ENCODE measurements at places on chromosomes 4 and X.

DNA sequence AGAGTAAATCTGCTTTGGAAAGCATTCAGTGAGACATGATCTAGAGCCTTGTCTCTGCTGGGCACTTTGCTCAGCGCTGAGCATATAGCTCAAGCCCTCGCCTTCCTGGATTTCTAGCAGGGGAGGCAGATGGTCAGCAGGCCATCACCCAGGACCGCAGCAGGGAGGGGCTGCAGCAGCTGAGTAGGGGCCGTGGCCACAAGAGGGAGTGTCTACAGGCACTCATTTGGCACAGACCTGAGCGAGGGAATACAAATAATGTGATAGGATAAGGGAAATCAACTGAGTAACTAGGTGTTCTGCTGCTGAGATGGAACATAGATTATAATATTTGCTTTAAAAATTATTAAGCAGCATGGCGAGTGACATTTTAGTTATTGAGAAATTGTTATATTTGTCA is 30.2 kb downstream of the OFD1 start:
- no peak for DNase-seq

- DNase-seq, result no peak
Measured at GRCh38 chr4:186709517-186709916, 14.1 kb downstream of the FAT1 start.

DNA sequence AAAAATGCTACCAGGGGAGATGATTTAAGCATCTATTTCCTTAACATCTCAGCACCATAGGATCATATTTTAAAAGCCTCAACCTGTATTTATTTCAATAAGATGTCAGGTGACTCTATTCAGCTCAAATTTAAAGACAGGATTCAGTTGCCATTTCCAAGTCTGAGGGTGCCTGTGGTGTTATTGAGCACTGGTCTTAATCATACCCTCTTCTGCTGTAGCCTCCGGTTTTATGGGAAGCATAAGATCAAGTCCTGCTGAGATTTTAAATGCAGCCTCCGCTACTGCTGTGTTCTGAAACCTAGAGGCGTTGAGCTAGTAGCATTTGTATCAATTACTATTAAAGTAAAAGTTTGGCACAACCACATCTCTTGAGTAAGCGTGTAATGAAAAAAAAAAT is 185.7 kb upstream of the NWD2 start:
- no peak for DNase-seq

DNA sequence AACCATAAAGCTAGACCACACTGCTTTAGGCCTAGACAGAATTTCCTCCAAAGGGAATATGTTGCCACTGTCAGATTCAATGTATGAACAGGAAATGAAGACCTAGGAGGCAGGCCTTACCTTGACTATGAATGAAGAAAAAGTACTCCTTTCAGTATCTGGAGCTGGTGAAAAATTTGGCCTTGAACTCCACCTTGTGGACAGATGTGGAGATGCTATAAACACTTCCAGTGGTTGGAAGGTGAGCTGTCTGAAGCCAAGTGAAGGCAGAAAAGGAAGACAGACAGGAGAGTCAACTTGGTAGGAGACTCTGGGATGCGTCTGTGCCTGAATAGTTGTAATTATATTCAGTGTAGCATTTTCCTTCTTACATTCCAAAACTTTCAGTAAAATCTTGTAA is 17.2 kb downstream of the SPIN3 start:
- DNase-seq, result peak; percentile 1

DNA sequence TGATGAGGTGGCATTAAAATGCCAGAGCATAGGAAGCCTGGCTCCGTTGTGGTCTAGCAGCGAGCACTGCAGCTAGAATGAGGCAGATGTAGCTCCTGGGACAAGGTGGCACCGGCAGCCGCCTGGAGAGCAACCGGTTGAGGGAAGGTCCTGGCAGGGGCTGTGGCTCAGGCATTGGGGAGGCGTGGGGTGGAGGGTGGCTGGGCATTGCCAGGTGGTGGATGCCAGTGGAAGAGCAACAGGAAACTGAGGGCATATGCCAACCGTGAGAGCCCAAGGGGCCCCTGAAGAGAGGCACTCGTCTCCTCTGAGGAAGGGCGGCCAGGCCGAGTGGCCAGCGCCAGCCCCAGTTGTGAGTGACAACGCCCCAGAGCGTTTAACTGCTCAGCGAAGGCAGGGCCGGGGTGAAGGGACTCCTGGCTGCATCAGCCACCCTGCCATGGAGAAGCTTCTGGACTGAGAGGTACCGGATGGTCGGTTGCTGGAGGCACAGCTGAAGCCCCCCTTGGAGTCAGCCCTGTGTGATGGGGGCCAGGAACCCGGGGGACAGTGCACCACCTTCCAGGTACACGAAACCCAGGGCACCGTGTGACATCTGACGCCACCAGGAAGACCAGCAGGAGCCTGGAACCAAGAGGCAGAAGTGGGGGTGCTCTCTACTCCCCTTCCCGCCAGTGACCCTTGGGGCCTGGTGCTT is 13.2 kb upstream of the PDE6B start:
- DNase-seq, result no peak

DNA sequence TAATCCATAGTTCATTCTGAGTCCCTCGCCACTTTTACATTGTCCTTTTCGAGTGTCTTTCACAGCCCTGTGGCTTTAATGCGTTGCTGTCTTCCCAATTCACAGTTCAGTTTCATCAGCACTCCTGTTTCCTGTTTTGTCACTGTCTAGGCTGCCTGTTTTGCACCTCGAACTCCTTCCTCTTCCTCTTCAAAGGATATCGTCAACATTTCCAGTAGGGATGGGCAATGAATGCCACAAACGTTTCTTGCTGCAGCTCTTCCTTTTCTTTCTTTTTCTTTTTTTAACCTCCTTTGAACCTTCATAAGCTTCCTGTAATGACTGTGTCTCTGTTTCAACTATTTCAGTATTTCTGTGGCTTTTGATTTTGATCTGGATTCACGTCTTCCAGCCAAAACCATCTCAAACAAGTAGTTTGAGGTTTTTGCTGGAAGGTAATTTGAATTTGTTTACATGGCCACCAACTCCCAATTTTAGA is 105.4 kb downstream of the ANXA3 start:
- DNase-seq, result no peak

DNA sequence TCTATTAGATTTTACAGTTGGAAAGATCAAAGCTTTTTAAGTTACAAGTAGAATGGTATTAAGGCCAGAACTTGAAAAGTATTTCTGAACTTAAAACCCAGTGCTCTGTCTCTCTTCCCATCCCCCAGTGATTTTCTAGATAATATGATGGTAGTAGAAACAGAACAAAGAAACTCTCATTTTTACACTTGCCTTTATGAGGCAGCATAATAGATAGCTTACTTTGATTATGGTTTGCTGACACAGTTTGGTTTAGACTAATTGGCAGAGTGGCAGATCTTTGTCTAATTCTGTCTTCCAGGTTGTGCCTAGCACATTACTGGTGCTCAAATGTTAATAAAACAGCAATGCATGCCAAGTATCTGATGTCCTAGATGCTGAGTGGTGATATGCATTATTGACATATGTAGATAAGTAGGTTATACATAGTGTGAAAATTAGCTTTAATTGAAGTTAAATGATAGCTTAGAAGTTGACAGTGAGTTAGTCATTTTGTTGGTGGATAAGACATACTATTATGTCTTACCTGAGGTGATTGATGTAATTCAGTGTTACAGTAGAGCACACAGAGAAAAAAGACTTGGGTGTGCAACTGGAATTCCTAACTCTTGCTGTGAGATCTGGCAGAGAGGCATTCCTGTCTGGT is 4.3 kb upstream of the RAPGEF2 start:
- no peak for DNase-seq

DNA sequence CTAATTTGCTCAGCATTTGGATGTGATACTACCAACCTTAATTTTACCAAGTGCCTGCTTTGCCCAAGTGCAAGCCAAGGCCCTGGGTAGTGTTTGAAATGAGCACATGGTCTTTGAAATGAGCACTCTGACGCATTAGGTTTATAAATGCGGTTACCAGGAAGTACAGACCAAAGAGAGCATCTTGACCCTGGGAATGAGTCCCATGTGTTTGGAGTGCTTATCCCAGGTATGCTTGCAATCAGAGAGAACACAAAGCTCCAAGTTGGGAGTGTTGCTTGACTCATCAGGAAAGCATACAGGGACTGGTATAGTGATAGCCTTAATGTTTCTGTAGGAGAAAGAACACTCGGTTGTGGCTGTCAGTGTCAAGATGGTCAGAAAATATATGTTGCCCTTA is 203.6 kb upstream of the MAMLD1 start:
- no peak for DNase-seq

DNA sequence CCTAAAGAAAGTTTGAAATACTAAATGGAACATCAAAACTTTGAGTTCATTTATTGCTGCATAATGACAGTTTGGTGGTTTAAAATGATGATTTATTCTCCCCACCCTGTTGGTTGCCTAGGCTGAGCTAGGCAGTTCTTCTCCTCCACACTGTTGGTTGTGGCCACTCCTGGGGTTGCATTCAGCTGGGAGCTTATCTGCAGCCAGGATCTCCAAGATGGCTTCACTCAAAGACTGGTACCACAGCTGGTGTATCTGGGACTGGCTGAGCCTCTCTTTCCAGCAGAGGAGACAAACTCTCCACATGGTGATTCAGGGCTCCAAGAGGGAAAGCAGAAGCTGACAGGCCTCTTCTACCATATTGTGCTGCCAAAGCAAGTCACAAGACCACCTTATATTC is 33.1 kb downstream of the MSL3 start:
- DNase-seq, result no peak

- DNase-seq, result peak; percentile 84
Measured at GRCh38 chr4:24778464-24779225, 16.7 kb upstream of the SOD3 start.

- DNase-seq, result no peak
Measured at GRCh38 chrX:69124108-69124507, 41.1 kb downstream of the PJA1 start.

DNA sequence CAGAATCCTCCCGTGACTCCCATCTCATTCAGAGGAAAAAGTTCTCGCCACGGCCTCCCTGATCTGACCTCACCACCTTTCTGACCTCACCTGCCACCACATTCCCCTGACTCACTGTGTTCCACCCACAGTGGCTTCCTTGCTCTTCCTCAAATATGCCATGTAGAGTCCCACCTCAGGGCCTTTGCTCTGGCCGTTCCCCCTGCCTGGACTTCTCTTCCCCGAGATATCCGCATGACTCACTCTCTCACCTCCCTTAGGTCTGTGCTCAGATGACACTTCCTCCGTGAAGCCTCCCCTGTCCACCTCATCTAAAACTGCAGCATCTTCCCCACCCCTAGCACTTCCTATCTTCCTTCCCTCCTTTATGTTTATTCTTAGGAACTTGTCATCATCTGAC is 7.2 kb upstream of the TSPYL2 start:
- no peak for DNase-seq

- peak; percentile 3 for DNase-seq
Measured at GRCh38 chr4:130747842-130748241, 1651.9 kb downstream of the C4orf33 start.

DNA sequence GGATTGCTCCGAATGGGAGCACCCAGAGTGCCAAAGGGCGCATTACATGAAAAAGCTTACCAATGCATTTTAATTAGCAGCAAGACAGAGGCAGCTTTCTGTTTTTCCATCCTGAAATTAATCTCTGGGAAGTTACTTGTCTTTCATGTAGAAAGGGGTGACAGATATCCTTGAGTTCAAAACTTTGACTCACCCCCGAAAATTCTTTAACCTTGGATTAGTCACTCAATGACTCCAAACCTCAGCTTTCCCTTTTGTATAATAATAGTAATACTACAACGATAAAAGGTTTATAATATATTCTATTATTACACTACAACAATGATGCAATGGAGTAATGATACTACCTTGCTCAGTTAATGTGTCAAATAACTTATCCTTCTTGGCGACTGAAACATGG is 126.3 kb downstream of the ADAMTS3 start:
- DNase-seq, result no peak

DNA sequence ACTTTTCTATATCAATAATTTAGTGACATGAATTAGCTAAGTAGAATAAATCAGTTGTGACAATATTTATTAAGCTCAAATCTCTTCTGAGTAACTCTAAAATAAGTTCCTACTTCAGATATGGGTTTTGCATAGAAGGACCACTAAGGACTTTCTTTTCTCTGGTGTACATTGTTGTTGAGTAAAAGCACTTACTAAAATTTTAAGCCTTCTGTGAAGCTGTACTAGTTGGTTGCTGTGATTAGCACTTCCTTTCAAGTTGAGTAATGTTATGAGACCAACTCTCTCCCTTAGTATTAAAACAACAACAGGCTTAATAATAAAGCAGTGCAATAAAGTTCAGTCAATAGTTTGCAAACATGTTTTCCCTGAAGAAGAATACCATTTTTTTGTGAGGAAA is 667.4 kb upstream of the NDST4 start:
- DNase-seq, result no peak

DNA sequence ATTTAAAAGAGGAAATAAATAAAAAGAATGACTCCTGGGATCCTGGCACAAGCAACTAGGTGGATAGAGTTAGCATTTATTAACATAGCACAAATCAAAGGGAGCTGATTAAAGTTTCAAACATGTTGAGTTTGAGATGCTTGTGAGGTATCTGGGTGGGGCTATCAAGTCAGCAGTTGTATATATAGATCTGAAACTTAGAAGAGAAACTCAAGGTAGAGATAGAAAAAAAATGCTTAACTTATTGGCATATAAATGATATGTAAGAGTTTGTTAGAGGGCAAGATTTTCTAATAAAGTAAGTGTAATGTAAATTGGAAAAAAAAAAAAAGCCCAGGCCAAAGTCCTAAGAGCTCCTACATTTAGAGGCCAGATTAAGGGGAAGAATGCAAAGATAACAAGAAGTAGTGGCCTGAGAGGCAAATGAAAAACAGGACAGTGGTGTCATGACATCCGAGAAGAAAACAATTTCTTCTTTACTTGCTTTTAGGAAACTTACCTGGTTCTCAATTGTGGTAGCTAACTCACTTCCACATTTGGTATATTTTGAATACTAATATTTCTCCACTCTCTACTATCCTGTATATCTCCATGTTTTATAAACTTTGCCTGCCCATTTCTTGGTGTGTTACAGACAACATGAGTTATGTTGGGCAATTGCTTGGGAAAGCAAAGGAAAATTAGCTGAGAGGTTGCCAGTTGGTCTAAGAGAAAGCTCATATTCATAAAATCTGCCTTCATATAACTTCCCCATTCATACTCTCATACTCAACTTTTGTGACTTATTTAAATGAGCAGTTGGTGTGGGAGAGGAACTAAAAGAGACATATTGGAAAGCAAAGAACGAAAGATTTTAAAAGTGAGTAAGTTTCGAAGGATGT is 169.2 kb downstream of the PARM1 start:
- no peak for DNase-seq

DNA sequence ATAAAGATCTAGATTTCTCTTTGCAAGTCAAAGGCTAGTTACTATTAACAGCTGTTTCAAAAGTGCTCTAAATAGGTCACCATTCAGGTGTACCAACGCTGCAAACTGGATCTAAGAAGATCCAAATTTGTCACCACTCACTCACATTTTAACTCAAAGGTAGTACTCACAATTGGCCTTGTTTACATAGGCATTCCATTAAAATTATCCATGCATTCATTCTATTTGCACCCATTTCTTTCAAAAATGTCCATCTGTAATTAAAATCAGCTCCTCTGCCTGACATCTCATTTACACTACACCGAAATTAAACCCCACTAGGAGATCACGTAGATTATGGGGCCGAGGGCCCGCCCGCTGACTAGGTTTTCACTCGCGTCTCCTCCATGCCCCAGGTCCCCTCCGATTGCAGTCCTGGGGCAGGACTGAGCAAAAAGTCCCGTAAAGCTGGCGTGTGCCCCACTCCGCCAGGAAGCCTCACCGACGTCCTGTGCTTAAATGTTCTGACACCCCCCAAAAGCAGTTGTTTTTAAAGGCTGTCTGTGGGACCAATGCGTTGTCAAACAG is 1.3 kb upstream of the ING2 start:
- DNase-seq, result no peak

- no peak for DNase-seq
Measured at GRCh38 chrX:2536141-2536540, 35.4 kb upstream of the DHRSX start.

Measured in SK-N-MC (cell line).